Epithelial cell of prostate (primary cell): ENCODE measurements at places on chromosomes 16 and 17.

DNA sequence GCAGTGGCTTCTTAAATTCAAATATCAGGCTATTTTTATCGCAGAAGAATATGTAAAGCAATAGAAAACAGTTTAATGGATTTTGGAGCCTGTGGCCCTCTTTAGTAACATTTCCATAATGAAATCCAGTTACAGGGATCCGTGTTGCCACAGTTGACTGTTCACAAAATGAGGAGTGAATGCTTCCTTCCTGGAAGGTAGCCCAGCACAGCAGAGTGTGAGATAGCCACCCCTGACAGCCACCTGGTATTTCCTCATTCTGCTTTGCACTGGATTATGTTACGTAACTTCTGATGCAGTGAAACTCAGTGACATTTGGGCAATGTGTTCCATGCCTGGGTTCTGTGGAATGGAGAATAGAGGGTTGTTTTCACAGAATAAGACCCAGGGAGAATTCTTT, 517.2 kb downstream of the RBFOX1 start:
- no peak for DNase-seq

DNA sequence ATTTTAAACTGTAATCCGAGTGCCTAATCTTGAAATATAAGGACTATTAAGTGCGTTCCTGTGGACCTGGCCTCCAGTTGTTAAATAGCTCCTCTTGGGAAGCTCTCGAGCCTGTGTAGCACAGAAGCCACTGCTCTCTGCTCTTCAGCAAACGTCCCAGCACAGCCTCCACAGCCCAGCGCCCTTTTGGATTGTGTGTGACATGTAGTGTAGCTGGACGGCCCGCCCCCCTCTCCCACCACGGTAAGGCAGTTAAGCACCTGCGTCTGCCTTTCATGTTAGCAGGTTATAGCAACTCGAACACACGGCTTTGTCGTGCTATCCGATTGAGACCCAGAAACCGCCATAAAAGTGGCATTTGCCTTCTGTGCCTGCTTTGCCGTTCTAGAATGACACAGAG, 79.2 kb upstream of the CHMP6 start:
- no peak for DNase-seq

GRCh38 chr16:66278604-66279262, 87.8 kb upstream of the CDH5 start:
- DNase-seq: peak; percentile 93

GRCh38 chr17:49899191-49899485, 51.3 kb upstream of the TAC4 start:
- no peak for DNase-seq

DNA sequence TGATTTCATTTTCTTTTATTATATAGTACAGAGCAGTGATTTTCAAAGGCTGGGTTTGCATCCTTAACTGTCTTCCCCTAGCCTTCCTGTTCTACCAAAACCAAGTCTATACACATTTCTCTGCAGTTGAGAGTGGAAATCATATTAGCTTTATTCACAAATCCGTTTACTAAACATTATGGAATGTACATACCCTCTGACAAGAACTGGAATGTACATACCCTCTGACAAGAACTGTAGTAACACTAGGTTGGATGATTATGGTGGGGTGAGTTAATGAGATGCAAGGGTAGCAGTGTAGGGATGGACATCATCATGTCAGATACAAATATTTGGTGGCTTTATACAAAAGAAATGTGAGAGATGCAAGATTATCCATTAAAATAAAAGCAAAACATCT, 154.8 kb downstream of the CYB561 start:
- no peak for DNase-seq

DNA sequence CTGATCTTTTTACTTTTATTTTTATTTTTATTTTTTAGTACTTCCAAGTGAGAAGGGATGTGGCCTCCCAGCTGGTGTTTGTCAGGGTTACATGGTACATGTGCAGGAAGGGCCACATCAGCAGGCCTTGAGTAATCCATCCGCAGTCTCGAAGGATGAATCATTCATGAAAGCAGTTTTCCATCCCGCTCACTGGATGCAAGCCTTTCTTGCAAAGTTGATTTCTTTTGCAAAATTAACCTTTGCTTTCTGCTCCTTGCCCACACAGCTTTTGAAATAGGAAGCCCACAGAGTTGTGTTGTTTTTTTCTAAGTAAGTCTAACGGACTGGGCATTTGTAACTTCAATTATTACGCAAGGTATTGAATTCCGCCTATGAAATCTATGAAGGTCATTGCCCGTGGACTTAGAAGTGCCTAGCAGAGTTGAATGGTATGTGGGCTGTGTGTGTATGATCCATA, 157.4 kb downstream of the PRKCA start:
- peak; percentile 52 for DNase-seq

GRCh38 chr17:27804113-27804512, 3.8 kb upstream of the NOS2 start:
- no peak for DNase-seq

- DNase-seq: no peak
Measured at GRCh38 chr17:27155866-27156265, 138.0 kb upstream of the WSB1 start.

DNA sequence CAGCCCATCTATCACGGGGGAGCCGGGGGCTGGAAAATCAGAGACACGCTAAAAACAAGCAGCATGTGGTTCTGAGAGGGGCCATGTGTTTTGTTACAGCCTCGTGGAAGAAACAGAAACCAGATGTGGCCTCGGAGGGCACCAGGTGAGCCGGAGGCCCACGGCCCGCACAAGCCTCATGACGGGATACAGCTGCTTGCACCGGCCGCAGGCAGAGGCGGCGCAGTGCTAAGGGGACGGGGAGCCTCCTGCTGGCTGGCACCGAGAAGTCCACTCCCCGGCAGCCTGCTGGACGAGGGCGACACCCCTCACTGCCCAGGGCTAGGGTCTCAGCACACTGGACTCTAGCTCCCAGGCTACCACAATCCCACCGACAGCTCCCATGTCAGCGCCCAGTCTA, 19.2 kb downstream of the NDUFAF8 start:
- no peak for DNase-seq

GRCh38 chr17:62809656-62810055, 1.5 kb upstream of the MARCHF10 start:
- no peak for DNase-seq

DNA sequence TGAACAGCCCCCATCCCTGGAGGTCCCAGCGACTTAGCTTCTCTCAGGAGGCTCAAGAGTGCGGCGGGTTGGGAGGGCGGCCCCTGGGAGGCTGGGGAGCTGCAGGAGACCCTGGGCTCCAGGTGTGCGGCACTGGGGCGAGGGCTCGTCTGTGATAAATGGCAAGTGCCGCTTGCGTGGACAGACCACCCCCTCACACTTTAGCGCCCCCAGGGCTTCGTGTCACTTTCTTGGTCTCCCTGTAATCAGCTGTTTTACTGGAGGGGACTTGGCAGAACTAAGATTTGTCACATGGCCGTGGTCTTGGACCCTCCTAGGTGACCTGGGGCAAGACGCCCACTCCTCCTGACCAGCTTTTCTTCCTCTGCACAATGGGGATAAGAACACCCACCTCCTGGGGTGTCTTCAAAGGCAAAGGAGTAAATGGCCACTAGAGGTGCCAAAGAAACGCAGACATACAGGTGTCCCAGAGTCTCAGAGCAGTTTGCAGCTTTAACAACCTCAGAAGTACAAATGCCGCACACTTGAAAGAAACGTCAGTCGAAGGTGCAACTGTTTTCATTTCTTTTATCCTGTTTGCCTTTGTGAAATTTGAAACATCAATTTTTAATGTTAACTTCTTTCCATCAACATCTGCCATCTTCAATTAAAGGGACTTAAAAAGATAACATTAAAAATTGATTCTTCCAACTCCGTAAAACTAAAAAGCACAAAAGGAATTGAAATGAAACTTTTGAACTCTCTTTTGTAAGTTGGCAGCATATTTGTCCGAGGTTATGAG, 946 bp downstream of the OSGIN1 start:
- no peak for DNase-seq

GRCh38 chr17:17935321-17936271, 36.6 kb downstream of the TOM1L2 start:
- no peak for DNase-seq

DNA sequence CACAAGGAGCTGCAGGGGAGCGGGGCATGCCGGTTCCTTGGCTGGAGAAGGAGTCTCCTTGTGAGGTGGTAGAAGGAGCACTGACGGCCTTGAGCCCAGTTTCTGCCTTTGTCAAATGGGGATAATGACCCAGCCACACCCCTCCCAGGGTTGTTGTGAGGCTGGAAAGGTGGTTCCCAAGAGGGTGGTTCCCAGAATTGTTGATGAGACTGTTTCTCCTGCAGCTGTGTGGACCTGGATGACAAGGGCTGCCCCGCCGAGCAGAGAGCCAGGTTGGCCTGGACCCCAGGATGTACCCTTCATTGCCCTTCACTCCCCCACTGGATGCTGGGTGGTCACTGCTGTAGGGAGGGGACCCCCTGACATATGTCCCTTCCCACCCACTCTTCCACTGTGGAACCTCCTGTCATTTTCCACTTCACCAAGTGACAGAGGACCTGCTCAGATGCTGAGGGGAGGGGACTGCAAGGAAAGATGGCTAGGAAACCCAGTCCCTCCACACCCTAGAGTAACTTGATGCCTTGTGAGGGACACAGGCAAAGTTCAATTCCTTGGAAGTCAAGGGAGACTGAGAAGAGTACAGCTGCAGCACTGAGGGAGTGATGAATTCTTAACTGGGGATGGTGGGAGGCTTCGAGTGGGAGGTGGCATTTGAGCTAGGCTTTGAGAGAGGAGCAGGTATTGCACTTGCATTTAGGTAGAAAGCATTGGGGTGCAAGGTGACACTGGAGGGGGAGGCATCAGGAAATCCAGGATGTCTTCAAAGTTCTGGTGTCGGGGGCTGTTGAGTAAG, 10.6 kb downstream of the MIEN1 start:
- no peak for DNase-seq

GRCh38 chr17:61239327-61239726, 160.3 kb upstream of the TBX2 start:
- no peak for DNase-seq

DNA sequence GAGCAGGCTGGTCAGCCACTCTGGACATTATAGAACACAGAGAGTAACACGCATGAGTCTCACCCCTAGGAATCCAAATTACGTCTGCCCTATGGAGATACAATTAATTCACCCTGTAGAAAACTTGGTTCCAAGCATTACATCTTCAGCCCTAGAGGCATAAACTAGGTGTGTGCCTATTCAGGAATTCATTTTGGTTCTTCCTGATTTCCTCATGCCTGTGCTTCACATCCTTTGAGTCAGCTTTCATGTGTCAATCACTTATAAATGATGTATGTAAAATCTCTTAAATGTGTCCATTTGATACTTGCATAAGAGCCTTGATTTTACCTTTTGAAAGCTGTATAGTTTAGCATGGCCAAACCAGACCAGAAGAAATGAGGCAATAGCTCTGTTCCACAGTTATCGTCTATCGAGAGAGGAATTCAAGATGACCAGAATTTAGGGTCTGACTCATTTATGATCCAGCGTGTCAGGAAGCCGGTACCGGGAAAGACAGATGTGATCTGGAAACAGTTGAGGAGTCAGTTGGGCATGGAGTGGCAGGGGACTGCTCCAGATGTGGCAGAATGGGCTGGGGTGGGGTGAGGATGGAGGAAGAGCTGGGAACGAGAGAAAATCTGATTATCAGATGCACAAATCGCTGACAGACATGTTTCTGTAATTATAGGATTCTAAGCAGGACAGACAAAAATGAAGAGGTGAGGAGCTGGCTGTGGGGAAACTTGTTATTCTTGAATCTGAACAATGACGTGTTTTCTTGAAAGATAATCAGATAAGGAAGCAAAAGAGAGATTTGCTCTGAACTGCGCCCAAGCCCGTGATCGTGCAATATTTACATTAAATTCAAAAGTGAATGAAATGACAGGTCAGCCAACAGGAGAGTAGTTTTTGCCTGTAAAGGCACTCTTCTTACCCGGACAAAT, 76.7 kb downstream of the C16orf95 start:
- peak; percentile 24 for DNase-seq

GRCh38 chr16:83713597-83713996, 94.2 kb upstream of the HSBP1 start:
- no peak for DNase-seq

DNA sequence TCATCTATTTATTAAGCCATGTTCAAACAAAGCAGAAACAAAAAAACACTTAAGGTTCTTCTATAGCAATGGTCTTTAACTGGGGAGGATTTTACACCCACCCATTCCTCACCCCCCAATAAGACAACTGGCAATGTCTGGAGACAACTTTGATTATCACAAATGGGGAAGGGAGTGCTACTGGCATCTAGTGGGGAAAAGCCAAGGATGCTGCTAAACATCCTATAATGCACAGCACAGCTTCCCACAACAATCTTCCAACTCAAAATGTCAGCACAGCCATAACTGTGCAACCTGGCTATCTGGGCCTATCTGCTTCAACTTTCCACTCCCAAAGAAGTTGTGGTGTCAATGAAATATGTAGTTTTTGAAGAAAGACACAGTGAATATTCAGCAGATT, 1044.4 kb downstream of the CDH8 start:
- DNase-seq: no peak

DNA sequence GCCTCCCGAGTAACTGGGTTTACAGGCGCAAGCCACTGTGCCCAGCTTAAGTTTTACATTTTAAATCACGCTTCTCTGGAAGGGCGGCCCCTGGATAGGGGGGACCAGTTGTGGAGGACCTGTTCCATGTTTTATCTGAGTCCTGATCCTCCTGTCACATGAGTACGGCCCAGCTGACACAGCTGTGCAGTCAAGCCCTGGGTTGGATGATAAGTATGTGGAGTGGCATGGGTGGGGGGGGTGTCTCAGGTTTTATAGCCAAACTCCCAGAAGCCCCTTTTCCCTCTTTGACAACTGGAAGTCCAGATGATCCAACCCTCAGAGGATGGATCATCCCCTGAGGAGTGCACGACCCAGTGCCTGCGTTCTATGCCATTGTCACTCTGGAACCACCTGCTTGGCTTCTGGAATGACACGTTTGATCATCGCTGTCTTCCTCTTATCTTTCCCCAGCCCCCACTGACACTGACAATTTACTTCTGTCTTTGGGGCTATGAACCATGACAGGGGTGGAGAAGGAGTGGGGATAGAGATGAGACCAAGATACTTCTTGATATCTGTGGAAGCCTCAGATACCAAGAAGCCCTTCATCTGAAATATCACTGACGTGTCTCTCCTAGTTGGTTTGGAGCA, 191.2 kb downstream of the MSI2 start:
- no peak for DNase-seq

DNA sequence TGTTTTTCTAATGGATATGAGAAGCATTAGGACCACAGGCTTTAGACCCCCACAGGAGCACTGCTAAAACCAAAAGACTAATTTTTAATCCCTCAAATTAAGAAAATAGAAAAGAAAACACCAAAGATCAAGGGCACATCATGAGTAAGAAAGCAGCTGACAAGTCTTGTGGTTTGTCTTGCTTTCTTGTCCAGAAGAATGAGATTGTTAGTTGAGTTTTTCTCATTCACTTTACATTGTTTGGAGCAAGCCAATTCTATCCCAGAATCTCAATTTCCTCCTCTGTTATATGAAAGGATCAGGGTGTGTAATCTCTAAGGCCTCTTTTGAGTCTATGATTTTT, 899.0 kb downstream of the KCNJ2 start:
- DNase-seq: no peak

DNA sequence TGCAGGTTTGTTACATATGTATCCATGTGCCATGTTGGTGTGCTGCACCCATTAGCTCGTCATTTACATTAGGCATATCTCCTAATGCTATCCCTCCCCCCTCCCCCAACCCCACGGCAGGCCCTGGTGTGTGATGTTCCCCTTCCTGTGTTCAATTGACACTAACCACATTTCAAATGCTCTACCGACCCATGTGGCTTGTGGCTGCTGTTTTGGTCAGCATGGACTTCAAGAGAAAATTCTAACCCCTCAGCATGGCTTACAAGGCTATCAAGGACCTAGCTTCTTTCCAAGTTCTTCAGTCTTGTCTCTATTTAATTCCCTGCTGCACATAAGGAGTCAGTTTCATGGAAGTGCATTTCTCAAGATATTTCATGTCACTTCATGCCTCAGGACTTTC, 52.9 kb downstream of the MMD start:
- no peak for DNase-seq
